ENCODE measurements at places on chromosomes 3 and 15. TPM values are rescaled to one million over a fixed set of nuclear protein-coding genes. Genes with fewer than 3 reads are reported as not detected.

DNA sequence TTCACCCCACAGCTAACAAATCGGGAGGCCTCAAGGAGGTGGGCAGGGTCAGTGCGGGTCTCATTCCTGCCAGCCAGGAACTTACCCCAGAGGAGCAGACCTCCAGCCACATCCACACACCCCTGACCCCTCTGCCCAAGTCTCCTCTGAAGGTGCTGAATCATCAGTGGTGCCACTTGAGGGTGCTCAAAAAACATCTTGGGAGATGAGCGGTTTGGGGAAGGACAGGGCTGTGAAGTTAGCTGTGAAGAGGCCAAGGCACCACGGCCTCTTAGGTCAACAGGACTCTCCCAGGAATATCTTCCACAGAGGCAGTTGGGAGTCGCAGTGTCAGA, 1.2 kb downstream of the DAPK2 start:
- no peak overlapping the region for H3K27ac ChIP-seq
- H3K36me3 ChIP-seq, result no peaks in the 10 kb centered on the region
- peaks cover 8% of the 10 kb centered on the region for H3K4me1 ChIP-seq
- no peak for DNase-seq
- H3K4me3 ChIP-seq, result no peak overlapping the region

GRCh38 chr3:45055032-45055410, 28.9 kb downstream of the CLEC3B start:
- peaks cover 11% of the 10 kb centered on the region for H3K4me1 ChIP-seq
- peaks cover 12% of the 10 kb centered on the region for H3K27me3 ChIP-seq
- no peaks in the 10 kb centered on the region for H3K36me3 ChIP-seq
- DNase-seq, result no peak
- H3K4me3 ChIP-seq, result no peak overlapping the region

DNA sequence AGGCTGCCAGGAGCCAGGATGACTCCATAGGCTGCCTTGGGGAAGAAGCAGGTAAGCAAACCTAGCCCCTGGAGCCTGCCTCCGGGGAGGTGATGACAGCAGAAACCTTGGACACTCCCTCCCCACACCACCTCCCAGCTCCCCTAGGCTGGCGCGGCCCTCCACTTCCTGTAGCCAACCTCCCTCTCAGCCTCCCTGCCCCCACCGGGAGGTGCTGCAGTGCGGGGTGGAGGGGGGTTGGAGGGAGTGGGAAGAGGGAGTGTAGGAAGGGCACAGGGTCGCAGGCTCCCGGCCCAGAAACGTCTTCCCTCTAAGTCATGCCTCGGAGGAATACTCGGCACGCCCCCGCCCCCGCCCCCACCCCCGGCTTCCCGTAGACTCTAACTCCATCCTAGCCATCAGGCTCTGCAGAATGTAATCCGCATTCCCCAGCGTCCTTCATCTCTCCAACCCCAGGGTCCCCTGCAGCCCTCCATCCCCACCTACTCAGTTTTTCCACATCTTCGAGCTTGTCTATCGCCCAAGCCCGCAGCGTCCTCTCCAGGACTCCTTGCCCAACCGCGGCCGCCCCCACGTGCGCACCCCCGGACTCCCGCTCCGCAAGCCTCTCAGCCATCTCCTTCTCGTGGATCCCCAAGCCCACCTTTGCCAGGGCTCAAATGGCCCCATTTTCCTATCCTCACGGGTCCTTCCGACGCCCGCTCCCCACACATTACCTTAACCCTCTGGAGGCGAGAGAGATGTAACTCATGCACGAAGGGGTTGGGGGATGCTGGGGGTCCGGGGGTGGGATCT, 528 bp downstream of the LPCAT4 start:
- H3K27ac ChIP-seq, result no peak overlapping the region
- peak; percentile 40 for DNase-seq
- H3K4me3 ChIP-seq, result peak overlapping the region; percentile 96
- peaks cover 16% of the 10 kb centered on the region for H3K4me1 ChIP-seq

- peaks cover 2% of the 10 kb centered on the region for H3K27me3 ChIP-seq
- no peak overlapping the region for H3K4me3 ChIP-seq
- no peaks in the 10 kb centered on the region for H3K4me1 ChIP-seq
- H3K27ac ChIP-seq, result no peak overlapping the region
Measured at GRCh38 chr3:52185837-52186236, 12.1 kb upstream of the ALAS1 start.

CPNE9 gene
- 0.31 TPM for total RNA-seq

DNA sequence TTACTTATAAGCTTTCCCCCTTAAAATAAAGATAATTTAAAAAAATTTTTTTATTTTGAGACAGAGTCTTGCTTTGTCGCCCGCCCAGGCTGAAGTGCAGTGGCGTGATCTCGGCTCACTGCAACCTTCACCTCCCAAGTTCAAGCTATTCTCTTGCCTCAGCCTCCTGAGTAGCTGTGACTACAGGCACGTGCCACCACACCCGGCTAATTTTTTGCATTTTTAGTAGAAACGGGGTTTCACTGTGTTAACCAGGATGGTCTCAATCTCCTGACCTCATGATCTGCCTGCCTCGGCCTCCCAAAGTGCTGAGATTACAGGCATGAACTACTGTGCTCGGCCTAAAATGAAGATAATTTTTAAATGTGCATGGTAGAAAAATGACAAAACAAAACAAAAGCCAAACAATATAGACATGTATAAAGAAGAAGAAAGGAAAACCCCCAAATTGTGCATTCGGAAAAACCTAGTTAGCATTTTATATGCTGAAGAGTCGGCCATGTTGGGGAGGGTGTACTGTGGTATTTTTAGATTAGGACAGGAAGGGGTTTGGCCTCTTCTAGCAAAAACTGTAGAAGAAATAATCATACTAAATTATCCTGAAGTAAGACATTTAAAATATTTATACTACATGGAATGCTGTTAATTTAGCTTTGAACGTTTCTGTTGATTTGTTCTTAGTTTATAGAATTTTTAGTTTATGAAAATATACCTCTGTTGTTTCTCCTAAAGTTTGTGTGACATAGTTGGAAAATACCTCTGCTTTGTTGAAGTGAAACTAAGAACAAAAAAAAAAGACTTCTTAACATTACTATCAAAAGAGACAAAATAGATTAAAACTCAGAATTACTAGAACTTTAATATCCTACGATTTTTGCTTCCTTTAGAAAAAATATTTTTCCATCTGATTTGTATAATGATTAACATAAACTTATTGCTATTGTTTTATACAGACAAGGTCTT, 7.4 kb downstream of the APPL1 start:
- peaks cover 4% of the 10 kb centered on the region for H3K36me3 ChIP-seq
- no peak overlapping the region for H3K27ac ChIP-seq
- no peaks in the 10 kb centered on the region for H3K27me3 ChIP-seq
- DNase-seq, result no peak

PLD1 gene
- total RNA-seq, result 61.5 TPM

GRCh38 chr3:44301746-44302145, 36.8 kb upstream of the TCAIM start:
- H3K27me3 ChIP-seq, result no peaks in the 10 kb centered on the region
- H3K36me3 ChIP-seq, result no peaks in the 10 kb centered on the region
- H3K27ac ChIP-seq, result no peak overlapping the region
- DNase-seq, result no peak
- peaks cover 5% of the 10 kb centered on the region for H3K4me1 ChIP-seq

PTX3 gene
- 0.13 TPM for total RNA-seq

ACOX2 gene
- 1.1 TPM for total RNA-seq

GRCh38 chr3:30253832-30254231, 352.6 kb upstream of the TGFBR2 start:
- no peaks in the 10 kb centered on the region for H3K36me3 ChIP-seq
- no peak overlapping the region for H3K4me3 ChIP-seq
- H3K27ac ChIP-seq, result no peak overlapping the region
- H3K27me3 ChIP-seq, result peaks cover 4% of the 10 kb centered on the region

GRCh38 chr15:75352186-75353080, 5.6 kb downstream of the NEIL1 start:
- H3K4me1 ChIP-seq, result peaks cover 2% of the 10 kb centered on the region
- no peak for DNase-seq
- no peak overlapping the region for H3K4me3 ChIP-seq
- H3K27me3 ChIP-seq, result peaks cover 10% of the 10 kb centered on the region

All from endothelial cell (in vitro differentiated cells).